Activated CD8-positive, alpha-beta memory T cell treated with anti-CD3 and anti-CD28 coated beads for 4 hours (primary cell): ENCODE measurements at places on chromosomes 4 and X.

DNA sequence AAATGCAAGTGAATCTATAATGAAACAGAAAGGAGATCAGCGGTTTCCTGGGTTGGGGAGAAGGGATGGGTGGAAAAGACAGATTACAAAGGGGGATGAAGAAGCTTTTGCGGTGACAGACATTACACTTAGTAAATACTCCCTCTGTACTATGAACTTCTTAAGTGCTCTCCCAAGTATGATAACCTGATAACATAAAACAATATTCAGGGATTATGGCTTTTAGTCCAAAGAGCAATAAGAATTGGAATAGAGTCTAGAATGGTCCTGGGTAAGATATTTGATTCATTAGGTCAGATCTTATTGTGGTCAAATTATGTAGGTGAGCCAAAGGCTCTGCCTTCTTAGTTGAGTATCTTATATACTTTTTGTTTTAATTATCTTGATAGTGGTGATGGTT, 9.2 kb downstream of the LRRC66 start:
- no peak for DNase-seq

GRCh38 chr4:82951196-82951595, 50.7 kb downstream of the THAP9 start:
- no peak for DNase-seq

DNA sequence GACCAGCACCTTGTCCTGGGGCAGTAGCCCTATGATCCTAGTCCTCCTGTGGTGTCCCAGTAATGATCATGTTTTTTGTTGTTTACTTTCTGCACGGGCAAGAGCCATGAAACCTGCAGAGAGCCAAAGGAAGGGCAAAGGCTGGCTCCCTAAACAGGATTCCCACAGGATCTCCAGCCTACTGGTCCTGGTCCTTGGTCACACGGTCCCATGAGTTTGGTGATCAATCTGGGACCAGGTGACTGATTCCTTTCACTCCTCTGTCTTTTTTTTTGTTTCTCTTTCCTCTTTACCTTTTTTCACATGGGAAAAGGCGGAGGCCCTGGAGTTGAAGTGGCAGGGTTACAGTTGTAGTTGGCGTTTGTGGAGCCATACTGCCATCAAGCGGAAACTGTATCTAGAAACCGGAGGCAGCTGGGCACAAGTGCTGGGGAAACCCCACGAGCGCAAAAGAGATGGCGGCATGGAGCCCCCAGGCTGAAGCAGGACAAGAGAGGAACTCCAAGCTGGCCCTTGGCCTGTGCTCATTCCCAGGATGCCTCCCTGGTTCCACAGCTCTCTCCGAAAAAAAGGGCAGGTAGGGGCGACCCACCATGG, 34.6 kb downstream of the NBDY start:
- no peak for DNase-seq

DNA sequence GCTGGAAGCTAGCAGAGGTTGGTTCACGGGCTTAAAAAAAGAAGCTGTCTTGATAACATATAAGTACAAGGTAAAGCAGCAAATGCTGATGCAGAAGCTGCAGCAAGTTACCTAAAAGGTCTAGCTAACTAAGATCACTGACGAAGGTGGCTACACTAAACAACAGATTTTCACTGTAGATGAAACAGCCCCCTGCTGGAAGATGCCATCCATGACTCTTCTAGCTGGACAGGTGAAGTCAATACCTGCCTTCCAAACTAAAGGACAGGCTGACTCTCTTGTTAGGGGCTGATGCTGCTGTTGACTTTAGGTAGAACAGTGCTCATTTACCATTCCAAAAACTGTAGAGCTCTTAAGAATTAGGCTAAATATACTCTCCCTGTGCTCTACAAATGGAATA, 99.5 kb downstream of the FBXW7 start:
- DNase-seq = no peak

GRCh38 chrX:33987458-33987857, 144.7 kb downstream of the FAM47A start:
- DNase-seq = no peak

DNA sequence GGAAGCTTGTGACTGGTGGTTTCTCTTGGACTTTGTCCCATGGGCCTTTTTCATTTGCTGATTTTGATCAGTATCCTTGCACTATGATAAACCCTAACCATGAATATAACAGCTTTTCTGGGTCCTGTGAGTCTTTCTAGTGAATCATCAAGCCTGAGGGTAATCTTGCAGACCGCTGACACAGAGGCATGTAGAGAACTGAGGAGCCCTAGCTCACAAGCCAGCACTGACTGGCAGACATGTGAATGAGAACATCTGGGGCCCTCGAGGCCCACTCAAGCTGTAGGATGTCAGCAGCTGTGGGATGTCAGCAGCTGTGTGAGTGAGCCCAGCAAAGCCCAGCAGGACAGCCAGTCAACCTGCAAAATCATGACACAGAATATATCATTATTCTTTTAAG, 36.7 kb downstream of the HMGB3 start:
- DNase-seq = no peak

DNA sequence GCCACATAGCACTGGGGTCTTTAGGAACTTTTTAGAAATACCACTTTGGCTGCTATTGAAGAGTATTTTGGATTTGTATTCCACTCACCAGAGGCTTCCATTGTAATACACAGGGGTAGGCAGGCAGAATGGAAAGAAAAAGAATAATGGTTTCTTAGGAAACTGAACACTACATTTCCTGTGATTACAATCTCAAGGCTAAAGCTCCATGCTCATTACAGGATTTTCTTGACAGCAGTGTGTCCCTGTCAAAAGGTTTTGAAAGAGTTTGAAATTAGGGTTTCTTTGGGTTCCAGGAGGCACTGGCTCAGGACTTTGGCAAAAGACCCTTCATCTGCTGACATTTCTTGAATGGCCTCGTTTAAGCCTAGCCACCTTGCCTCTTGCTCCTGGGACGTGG, 74.8 kb upstream of the STIM2 start:
- no peak for DNase-seq

DNA sequence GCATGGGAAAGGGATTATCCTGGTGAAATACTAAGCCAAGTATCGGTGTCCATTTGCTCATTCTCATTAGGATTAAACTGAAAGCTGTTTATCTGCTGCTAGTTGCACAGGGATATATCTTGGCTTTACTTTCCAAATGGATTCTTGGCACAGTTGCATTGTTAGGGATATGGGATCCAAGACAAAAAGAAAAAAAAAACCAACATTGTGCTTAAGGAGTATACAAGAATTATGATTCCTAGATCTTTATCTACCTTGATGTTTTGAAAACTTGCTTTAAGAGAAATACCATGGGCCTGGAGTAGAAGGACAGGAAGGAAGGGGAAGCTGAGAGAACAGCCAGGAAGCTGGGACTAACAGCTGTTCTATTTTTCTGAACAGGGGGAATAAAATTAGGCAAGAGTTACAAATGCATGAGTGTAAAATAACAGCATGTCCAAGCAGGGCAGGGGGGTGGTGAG, 107.6 kb downstream of the ATXN3L start:
- DNase-seq = no peak

DNA sequence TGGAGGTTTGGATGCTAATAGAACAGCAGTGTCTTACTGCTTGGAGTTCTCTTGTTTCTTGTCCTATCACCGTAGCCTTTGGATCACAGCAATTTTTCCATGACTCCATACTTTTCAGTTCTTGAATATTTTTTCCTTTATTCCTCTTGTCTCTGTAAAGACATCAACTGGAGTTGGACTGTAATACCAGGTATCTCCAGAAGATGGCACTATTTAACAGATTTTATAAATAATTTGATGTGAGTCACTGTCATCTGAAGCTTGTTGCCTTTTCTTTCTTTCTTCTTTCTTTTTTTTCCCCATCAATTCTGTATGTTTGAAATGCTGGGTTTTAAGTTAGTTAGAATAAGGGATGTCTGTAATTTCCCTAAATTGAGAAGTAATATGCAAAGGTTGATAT, 24.1 kb downstream of the HPRT1 start:
- no peak for DNase-seq

DNA sequence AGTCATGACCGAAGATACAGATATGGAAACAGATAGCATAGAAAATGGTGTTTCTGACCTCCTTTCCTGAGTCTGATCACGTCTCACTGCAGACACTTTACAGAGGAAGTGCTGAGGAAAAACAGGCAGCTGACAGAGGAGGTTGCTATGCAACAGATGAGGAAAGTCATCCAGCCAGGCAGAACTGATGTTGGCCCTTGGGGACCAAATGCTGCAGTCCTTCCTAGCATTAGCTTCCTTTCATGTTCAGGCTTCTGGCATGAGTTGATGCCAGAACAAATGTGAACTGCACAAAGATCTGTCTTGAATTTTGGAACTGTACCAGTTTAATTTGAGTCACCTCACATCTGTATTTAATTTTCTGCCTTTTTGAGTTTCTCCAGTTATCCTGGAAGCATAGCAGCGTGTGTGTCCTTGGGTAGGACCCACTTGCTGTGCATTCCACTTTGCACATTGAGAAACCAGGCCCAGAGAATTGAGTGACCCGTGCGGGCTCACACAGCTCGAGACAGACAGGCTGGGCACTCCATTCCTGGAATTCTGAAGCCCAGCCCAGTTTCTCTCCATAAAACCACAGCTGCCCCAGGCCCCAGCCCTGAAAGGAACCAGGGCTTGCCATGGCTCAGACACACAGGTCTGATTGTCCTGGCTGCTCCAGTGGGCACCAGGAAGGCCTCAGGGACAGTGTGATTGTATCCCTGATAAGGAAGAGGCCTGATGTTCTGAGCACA, 1.4 kb upstream of the MAGED1 start:
- DNase-seq = no peak

- no peak for DNase-seq
These were observed 34.9 kb upstream of the CLDN24 start for GRCh38 chr4:183356931-183357675.

- no peak for DNase-seq
These were observed 46.2 kb upstream of the NHS start for GRCh38 chrX:17328837-17329236.

- no peak for DNase-seq
These were observed 9.5 kb downstream of the RBPJ start for GRCh38 chr4:26330186-26330787.

- DNase-seq = no peak
These were observed 2.0 kb downstream of the ARX start for GRCh38 chrX:25013632-25014365.

DNA sequence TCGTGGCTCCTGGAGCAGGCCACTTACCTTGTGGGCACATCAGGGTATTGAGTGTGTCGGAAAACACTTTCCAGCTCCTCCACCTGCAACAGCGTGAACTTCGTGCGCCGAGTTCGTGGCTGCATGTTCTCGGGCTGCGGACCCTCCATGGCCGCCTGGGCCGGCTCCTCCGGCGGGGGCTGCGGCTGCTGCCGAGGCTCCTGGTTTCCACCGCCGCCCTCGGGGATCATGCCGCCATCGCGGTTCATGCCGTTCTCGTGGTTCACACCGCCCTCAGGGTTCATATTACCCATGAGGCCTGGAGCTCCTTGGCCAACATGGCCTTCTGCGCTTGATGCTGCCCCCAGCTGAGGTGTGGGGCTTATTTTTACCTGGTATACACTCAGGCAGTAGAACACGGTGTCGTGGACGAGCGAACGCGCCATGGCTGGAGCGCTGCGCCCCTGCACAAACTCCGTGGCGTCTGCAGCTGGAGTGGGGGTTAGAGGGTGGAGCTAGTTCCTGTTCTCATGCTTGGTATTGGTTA, at the start of gene RHOXF1:
RHOXF1 (minus strand) TSS at position 476 of the 526 bp plus-strand sequence; CDS start at position 425, 51 bp downstream.
- no peak for DNase-seq

DNA sequence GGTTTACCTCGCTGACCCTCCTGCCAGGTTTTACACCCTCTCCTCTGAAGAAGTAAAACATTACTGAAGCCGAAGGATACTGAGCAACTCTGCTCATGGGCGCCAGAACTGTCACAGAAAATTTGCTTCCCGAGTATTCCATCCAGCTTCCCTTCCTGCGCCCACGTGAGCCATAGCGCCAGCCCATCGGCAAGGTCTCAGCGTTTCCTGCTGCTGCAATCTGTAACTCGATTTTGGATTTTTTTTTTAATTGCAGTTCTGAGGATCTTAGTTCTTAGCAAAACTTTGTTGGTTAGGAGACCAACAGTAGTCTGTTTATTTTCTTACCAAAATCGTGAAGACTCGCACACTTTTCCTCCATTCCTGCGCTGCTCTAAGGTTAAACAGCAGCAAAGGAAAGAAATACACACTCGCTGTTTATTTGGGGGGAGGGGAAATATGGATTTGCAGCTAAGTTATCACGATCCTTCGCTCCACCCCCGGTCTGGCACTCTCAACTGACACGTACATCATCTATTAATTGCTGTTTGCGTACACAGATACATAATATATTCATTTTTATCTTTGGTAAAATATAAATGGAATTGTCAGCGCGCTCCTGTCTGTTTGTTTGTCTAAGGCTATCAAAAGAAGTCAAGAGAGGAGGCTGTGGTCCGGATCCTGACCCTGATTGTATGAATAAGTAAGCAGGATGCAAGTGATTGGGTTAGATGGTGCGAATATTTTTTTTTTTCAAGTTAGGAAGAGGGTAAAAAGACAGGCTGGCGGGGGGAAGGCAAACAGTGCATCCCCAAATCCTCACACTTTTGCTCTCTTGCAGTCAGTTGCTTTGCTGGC, at the start of gene TLL1:
TLL1 (plus strand) TSS at position 777 of the 837 bp plus-strand sequence. CDS start 668 bp downstream, outside the sequence.
- DNase-seq = no peak
